NCI-H1930 (cell line): ENCODE measurements at places on chromosomes 5 and 9.

DNA sequence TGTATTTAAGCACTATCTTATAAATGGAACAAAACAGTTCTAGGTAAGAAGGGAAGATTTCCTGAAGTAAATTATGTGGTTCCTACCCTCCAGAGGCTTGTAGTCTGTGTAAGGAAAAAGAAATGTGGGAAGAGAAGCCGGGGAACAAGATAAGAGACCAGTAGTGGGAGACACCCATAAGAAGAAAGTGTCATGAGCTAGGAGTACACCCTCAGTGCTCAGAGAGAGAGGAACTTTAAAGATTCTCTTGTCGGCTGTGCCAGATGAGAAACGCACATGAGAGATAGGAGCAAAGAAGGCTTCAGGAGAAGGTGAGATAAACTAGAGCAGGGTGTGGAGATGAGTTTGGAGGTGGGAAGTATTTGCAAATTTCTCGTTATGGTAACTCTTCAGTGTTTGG lies 18.1 kb downstream of the SLC36A1 start:
- no peak for DNase-seq

- no peak for DNase-seq
Measured at GRCh38 chr5:77483682-77484081, 8.4 kb downstream of the WDR41 start.

- DNase-seq: no peak
Measured at GRCh38 chr5:109910874-109911273, 221.1 kb downstream of the MAN2A1 start.

DNA sequence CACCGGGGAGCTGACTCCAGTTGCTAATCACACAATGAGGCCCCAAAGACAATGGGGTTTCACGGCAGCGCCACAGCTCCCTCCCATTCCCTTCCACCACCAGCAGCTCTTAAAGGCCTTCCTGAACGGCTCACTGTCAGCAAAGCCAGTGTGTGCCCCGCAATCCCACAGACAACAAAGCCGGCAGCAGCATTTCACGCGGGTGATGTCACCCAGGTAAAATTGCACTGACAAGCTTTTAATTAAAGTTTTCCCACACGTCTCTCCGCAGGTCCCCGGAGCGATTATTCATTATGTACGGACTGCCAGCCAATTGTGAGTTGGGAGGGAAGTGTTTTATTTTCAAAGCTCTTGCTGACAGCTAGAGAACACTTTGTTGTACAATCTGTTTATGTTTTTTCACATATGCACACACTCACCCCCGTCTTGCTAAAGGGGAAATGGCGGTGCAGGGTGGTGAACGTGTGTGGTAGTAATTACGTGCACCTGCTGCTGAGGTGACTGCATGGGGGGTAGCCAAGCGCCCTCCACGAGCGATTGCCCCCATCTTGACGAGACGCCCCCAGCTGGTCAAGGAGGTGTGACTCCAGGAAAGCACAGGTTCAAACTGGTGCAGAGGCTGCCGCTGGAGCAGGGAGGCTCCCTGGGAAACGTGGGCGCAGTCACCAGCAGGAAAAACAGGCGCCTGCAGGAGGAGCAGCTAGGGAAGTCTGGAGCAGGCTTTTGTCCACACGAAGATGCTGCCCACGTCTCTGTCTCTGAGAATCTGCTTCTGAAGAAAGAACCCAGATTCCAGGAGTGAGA lies 65.0 kb downstream of the IRX2 start:
- no peak for DNase-seq
